ENCODE measurements at places on chromosomes 11 and 22.
A peak's percentile ranks its signal among the peaks of the same experiment; 100 is the strongest.

GRCh38 chr22:30175690-30176288, 70.8 kb downstream of the LIF start:
- DNase-seq: no peak

GRCh38 chr11:105827906-105828305, 194.1 kb downstream of the MSANTD4 start:
- DNase-seq: no peak

GRCh38 chr22:50104141-50104544, 14.3 kb downstream of the MOV10L1 start:
- DNase-seq: no peak

- no peak for DNase-seq
Measured at GRCh38 chr11:128916037-128916572, 24.9 kb downstream of the KCNJ5 start.

GRCh38 chr11:113896156-113896879, 8.3 kb upstream of the HTR3B start:
- DNase-seq: no peak

DNA sequence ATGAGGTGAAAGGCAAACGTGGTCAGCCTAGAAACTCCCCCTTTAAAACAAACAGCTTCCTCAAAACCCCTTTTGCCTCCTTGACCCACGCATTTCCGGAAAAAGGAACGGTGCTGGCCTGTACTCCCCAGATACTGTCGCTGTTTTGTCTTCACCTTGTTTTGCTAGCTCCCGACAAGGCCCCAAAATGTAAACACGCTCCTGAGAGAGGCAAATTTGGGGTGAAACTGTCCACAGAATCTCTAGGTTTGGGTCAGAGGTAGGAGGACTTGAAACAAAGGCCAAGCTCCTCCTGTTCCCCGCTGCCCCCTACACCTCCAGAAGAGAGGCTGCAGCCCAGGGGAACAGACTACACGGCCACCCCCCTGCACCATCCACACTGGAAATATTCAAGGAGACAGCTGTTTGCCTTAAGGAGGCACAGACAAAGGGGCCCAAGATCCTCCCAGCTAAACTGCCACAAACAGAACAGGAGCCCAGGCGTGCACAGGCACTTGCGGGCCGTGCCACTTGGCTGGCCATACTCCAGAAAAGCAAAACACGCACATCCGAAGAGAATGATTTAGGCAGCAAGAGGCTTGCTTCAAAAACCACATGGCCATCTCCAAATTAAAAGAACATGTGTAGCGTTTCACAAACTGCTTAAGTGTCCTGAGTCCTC, 160.5 kb upstream of the GRK3 start:
- DNase-seq: no peak

- DNase-seq: no peak
Measured at GRCh38 chr11:39425226-39425625, 2034.2 kb downstream of the LRRC4C start.

GRCh38 chr11:76747153-76747914, 35.8 kb upstream of the TSKU start:
- DNase-seq: no peak

- no peak for DNase-seq
Measured at GRCh38 chr11:18581825-18582224, 6.7 kb downstream of the UEVLD start.

DNA sequence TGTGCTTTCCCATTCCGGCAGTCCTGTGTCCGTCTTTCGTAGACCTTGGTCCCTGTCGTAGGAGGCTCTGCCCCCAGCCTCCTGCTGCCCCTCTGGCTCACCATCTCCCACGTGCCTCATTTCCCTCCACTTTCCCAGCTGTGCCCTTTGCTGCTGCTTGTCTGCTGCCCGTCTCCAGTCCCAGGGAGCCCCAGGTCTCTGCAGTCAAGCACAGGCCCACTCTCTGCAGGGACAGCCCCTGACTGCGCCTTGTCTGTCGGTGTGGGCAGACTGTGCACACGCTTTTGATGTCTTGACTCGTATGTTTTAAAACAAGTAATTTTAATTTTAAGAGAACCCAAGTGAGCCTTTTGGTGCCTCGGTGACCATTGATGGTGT, 12.4 kb downstream of the DGCR8 start:
- DNase-seq: no peak

DNA sequence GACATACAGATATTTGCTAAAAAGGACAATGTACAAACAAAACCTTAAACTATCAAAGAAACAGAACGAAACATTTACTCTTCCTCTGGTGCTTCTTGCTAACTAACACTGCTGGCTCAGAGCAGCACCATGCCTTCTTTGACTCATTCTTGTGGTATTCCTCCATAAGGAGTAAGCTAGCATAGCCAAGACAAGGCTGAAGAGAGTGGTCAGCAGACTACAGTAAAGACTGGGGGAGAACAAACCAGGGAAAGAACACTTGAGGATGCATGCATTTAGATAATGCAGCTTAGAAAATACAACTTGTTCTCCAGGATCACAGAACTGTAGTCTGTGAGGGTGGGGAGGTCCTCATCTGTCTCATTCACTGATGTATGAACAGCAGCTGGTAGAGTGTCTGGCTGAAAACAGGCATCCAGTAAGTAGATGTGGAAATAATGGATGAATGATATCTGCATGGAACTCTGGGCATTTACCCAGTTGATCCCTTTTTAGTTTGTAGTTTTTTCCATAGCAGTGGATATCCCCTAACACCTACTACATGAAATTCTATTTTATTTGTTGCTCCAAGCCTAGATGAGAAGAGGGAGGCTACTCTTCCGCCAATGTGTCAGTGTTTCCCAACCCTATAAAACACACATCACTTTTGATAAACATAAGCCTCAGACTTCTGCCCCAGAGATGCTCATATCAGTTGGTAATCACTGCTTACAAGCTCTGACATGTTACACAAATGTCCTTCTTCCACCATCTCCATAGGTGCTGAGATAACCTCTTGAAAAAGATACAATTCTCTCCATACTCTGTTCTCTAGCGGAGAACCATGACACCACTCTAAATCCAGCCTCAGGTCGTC, 7.3 kb downstream of the SNX19 start:
- DNase-seq: no peak

DNA sequence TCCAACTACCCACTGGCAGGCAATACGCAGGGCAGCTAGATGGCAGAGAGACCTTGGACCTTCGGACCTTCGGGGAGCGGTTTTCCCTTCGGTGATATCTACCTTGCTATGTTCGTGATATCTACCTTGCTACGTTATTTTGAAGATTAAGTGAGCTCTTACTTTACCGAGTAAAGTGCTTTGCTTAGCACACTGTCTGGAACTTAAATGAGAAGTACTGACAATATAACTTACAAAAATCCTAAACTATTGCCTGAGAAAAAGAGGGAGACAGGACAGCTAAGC, 1.0 kb upstream of the PRDM10 start:
- no peak for DNase-seq

- no peak for DNase-seq
Measured at GRCh38 chr11:76228875-76229149, 22.5 kb upstream of the WNT11 start.

GRCh38 chr11:14783788-14784187, 108.2 kb downstream of the CYP2R1 start:
- DNase-seq: no peak

DNA sequence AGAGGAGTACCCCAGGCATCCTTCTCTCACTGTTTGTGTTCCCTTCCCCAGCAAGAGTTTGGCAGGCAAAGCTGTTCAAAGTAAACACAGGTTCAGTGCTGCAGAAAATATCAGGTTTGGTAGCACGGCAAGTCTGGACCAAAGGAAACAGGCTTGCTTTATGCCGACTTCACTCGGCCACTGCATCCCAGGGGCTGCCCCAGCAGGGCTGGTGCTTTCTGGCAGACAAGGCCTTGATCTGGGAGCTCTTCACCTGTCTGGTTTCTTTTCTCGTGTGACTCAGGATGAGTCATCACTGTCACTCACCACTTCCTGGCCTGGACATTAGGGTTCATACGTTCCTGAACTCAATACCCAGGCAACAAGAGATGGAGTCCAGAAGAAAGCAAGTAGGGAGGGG, 52.6 kb upstream of the NAV2 start:
- DNase-seq: peak; percentile 69

GRCh38 chr22:44218071-44218470, 37.3 kb downstream of the PARVG start:
- DNase-seq: no peak

DNA sequence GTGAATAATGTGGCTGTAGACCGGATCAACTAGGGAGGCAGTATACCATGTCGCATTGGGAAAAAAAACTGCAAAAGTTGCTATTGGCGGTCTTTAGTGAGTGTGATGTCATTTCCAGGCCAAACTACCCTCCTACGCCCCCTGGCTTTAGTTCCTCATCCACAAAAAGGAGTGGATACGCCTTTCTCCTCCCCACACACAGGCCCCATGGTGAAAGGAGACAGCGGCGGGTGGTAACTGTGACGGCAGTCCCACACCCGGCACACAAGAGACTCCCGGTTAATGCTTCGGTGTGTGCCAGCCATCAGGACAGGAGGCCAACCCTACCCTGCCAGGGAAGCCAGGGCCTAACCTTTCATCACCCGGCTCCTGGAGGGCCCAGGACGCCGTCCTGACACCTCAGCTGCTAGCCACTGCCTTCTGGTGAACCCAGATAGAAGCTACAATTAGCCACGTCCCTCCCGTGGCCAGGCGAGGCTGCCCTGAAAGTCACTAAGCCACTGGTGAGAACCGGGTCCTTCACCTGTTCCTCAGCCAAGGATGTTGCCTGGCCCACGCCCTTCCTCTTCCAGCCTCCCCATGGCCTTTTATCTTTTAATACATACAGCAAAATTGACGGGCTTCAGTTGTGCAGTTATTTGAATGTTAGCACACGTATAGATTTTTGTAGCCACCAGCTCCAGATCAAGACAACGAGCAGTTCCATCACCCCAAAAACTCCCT, 10.8 kb downstream of the TP53I11 start:
- DNase-seq: no peak

GRCh38 chr22:27723158-27723557, 78.4 kb downstream of the MN1 start:
- DNase-seq: no peak

DNA sequence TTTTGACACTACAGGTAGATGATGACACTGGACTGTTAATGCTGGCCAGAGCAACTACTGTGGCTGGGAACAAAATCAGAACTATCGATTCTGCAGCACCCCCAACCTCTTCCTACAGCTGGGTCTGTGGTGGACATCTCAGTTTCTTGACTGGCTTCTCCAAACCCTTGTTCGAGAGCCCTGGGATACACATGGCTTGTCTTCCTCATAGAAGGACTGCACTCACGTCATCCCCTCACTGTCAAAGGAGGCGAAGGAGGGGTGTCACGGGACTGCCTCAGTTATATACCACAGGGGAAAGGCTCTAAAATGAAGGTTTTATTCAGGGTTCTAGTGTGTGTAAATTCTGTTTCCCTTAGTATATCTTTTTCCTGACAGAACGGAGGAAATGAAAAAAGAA, 44.9 kb downstream of the PITPNB start:
- DNase-seq: no peak

DNA sequence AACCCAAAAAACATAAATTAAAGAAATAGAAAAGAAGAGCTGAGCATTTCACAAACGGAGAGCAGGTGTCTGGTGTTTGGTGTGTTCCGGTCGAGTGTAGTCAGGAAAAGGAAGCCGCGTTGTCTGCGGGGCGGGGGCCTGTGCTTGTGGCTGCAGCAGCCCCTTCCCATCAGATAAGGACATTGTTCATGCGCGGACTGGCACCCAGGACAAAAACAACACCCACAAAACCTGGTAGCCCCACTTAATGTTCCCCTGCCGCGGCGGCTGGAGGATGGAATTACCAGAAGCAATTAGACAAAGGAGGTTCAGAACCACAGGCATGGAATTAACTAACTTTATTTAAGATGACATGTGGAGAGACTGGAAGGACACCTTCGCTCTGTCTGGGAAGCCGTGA, 29.9 kb downstream of the KRTAP5-5 start:
- DNase-seq: no peak

GRCh38 chr11:123265951-123266350, 70.9 kb upstream of the CLMP start:
- DNase-seq: no peak

- no peak for DNase-seq
Measured at GRCh38 chr11:1230456-1231395, 7.9 kb downstream of the MUC5B start.

DNA sequence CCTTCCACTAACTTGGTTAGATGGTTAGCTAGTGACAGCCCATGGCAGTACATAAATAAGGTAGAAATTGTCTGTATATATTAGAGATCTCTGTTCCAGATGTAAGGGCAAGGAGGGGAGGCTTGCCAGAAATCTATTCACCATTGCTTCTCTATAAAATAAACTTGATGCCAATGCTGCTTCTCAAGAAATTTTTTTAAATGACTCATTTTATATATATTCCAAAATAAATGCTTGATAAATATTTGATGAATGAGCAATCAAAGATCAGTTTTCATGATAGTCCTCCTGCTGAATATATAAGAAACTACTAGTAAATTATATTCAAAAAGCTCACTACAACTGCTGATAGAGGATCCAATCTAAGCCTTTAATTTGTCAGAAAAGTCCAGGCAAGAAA, 710.6 kb upstream of the CCDC179 start:
- DNase-seq: no peak

GRCh38 chr11:121494355-121495099, 41.8 kb upstream of the SORL1-AS1 start:
- no peak for DNase-seq

DNA sequence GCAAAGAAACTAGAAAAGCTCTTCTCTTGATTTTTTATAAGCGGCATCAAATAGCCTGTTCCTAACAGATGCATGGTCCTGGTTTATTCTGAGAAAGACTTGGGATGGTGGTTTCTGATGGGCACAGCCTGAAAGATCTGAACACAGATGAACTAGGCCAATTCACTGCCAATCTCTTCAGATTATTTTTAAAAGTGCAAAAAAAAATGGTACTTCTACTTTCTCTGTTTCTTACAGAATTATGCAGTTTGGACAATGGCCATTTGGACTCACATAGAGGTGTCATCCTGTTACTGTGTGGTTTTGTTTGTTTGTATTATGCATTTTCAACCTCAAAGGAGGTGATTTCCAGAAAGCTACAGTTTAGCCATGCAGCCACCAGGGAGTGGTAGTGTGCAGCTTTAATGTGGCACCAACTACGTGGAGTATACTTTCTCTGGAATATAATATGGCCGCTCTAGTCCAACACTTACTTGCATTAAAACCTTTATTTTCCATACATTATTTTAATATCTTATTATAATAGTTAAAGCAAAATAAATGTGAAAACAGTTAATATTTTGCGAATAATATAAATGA, 469.8 kb upstream of the KIRREL3 start:
- no peak for DNase-seq

DNA sequence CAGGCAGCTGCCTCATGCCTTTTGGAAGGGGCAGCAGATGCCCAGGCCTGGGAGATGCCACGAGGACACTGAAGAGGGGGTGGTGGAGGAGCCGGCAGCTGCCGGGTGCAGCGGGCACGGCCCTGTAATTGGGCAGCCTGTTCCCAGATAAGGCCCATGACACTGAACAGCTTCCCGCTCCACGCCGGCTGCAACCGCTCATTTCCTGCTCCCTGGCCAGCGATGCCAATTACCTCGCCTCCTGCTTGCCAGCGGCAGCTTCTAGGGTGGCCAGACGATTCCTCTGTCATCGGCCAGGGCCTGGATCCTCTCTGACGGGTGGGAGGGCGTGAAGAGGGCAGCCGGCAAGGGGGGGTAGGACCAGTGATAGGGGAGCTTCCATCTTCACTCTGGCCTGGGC, 22.8 kb downstream of the FLRT1 start:
- DNase-seq: no peak
